Pulmonary artery endothelial cell (primary cell): ENCODE measurements at places on chromosomes 5 and 9. TPM values are rescaled to one million over a fixed set of nuclear protein-coding genes. Genes with fewer than 3 reads are reported as not detected.

Gene RMRP
- 22,365 and 32,732 TPM in 2 replicates for total RNA-seq

DNA sequence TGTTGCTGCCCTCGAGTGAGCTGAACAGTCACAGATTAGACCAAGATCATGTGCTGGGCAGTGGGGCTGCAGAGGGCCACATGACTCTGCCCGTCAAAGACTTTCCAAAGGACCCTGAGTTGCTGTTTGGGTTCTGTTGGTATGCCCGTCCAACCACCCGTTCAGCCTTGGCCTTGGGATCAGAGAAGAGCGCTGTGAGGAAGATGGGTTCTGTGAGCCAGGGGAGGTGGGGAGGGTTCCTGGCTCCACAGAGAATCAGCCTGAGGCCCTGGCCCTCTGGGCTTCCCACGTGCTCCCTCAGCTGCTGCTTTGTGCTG is 72.6 kb downstream of the RGS3 start:
- DNase-seq = no peak

- DNase-seq = no peak
Observed at GRCh38 chr9:121283856-121284732, 16.1 kb downstream of the GSN start.

- DNase-seq = no peak
Observed at GRCh38 chr9:135608999-135609317, 30.4 kb downstream of the GLT6D1 start.
